ENCODE measurements at places on chromosomes 4 and X.

DNA sequence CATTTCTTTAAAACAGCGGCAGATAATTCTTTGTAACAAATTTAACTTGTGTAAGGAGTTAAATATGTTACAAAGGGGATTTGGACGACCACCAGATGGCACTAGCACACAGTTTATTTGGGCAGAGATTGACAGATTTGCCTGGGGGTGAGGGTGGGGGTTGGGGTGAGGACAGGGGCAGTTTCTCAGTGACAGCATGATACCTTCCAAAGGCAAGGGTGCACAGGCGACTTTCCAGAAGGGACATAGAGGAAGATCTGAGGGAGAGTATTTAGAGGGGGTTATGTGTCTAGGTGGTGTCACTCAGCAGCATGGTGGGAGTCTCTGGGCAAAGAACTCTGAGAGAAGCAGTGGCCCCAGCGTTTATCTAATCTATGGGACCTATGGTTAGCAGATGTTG lies 9.6 kb upstream of the TMA16 start:
- DNase-seq: peak; percentile 88

- peak; percentile 5 for DNase-seq
Measured at GRCh38 chr4:175405961-175406360, 406.1 kb downstream of the GPM6A start.

DNA sequence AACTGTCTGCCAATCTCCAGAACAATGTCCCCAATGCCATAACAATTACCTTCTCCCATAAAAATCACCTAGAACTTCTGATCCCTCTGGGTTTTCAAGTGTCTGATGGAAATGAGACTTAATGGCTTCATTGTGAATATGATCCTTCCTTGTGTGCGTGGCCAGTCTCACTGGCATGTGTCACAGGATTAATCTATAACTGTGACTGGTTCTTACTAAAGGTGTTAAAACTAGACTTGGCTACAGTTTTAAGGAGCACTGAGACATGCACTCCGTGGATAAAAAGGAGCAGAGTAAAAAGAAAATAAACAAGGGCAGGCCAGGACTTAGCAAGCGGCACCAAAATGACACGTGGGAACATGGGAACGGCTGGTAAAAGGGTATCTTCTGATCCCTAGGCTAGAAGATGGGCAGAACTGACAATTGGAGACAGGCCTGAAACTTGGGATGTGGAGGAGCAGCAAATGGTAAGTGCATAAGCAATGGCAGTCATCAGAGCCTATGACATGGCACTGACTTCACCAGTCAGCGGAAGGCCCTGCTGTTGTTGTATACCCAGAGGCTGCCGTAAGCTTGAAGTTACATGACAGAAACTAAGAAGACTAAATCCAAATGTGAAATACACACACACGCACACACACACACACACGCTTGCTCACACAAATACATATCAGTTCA lies 256.6 kb upstream of the NOCT start:
- no peak for DNase-seq

- no peak for DNase-seq
Measured at GRCh38 chr4:77911842-77912450, 49.3 kb downstream of the MRPL1 start.

GRCh38 chr4:79404666-79405065 lies 3.4 kb downstream of the GK2 start:
- peak; percentile 22 for DNase-seq

- DNase-seq: peak; percentile 32
Measured at GRCh38 chr4:131427000-131427399, 1722.1 kb upstream of the PCDH10 start.

GRCh38 chrX:151085207-151085606 lies 91.2 kb upstream of the GPR50 start:
- no peak for DNase-seq

DNA sequence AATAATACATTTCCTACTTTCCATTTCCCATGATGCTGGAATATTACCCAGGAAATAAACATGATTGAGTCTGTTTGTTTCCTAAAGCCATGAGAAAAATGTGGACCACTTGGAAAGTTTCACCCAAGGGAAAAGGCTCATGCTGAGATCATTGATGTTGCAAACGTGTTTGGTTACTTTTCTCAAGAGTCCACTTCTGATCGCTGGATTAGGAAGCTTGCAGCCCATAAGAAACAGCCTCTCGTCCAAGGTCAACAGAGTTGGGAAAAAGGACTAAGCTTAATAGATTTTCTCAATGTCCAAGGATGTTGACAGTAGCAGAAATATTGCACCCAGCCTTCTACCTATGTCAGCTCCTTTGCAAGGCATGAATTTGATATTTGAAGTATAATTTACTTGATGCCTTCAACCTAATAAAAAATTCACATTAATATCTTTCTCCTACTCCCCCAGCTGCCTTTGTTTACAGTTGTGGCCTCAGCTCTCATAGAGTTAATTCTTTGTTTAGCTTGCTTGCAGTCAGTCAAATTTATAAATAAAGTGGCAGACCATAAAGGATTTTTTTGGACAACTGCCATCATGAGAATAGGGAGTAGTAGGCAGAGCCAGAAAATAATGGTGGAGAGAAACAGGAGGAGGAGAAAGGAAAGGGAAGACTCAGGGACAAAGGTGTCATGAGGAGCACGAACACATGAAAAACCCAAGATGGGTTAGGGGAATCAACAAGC lies 65.6 kb upstream of the BLTP1 start:
- no peak for DNase-seq

DNA sequence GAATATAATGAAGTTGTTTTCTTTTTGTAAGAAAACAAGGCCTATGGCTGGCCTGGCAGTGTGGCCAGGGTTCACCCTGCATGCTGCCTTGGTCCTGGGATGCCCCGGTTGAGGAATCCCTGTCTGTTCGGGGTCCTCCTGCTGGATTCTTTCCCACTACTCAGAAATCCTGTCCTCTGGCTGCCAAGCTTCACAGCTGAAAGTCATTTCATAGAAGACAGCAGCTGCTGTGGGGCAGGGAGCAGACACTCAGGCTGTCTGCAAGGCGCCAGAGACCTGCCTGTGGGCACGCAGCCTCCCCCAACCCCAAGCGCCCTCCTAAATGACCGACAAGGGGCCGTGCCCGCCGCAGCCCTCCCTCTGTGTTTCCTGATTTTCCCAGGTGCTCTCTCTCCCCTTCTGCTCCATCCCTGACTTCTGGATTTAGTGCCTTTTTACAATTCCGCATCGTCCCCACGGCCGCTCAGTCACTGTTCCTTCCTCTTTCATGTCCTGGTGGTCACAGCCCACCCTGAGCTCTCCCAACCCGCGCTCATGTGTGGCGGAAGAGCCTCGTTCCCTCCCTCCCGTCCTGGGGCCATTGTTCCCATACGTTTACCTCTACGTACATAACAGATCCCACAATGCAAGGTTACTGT lies 27.5 kb downstream of the ZFYVE28 start:
- DNase-seq: no peak

GRCh38 chr4:39319676-39320075 lies 46.5 kb downstream of the RFC1 start:
- peak; percentile 20 for DNase-seq

DNA sequence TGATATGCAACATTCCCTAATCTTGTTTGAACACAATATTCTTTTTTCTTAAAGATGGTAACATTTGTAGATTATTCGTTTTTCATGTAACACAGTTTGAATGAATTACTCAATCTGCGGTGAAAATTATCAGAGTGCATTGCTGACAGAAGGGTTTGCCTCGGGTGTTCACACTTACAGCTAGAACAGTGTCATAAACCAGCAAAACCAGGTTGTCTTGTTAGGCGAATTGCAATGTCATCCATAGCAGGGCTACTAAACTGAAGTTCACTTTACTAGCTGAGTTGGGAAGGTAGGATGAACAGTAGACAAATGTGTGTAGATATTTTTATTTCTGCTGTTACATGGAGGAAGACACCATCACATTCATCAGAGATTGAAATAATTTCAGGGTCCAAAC lies 98.9 kb downstream of the SLC39A8 start:
- DNase-seq: no peak

DNA sequence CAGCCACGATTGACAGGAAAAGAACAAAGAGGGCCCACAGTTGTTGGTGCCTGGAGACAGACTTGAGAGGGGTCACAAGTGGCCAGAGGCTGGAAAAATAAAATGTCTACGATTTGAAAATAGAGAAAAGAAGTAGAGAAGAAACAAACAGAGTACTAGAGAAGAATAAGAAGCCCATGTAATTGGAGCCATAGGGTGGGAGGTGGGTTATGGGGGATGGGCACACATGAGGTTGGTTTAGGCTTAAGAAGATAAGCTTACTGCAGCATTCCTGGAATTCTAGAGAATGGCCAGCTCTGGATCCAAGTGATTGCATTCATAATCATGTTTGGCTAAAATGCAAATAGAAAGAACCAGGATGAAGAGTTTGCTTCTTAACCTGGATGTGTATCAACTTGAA lies 210.7 kb downstream of the MAML3 start:
- peak; percentile 82 for DNase-seq

GRCh38 chr4:146288193-146288592 lies 73.9 kb downstream of the REELD1 start:
- no peak for DNase-seq

- no peak for DNase-seq
Measured at GRCh38 chr4:169361756-169362155, 91.0 kb upstream of the SH3RF1 start.

GRCh38 chr4:8819473-8820177 lies 52.0 kb downstream of the HMX1 start:
- DNase-seq: no peak

DNA sequence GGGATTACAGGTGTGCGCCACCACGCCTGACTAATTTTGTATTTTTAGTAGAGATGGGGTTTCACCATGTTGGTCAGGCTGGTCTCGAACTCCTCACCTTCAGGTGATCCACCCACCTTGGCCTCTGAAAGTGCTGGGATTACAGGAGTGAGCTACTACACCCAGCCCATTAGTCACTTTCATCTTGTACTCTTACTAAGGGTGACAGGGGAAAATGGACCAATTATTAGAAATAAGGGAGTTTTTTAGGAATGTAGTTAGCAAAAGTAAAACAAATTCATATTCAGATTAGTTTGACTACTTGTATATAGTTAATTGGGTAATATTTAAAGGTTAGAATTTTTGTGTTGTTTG lies 26.1 kb downstream of the SMARCA5 start:
- no peak for DNase-seq

- peak; percentile 19 for DNase-seq
Measured at GRCh38 chrX:37995428-37995827, 10.9 kb upstream of the SYTL5 start.

GRCh38 chr4:186067757-186068385 lies 1.1 kb upstream of the TLR3 start:
- DNase-seq: peak; percentile 87

DNA sequence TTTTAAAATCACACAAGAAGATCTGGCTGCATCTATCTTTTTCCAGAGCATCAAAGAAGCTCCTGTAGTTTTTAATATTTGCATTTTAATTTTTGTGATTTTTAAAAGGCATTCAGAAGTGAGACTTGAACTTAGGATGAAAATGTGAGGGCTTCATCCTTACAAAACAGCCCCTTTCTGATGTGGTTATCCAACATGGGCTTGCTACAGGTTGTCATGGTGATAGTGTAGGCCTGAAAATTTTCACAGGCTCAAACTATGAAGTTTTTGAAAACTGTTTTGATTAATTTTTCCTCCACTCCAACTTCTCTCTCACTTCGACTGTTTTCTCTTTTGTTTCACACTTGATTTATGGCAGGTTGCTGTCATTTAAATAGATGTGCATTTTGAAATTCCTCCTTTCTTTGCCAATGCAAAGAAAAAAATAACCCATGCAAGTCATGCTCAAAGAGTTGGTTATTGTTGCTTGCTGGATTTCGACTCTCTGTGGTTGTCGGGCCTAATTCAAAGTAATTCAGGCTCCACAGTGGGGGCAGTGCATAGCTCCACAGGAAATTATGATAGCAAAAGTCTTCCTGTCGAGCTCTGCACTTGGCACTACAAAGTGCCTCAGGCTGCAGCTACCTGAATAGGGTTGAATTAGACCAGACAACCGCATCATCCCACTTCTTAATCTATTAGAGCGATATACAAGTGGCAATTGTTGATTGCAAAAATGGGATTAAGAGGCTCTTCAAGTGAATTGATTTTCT lies 201.0 kb upstream of the GPR101 start:
- no peak for DNase-seq

GRCh38 chr4:42655269-42655637 lies 1.7 kb downstream of the ATP8A1 start:
- DNase-seq: peak; percentile 47

DNA sequence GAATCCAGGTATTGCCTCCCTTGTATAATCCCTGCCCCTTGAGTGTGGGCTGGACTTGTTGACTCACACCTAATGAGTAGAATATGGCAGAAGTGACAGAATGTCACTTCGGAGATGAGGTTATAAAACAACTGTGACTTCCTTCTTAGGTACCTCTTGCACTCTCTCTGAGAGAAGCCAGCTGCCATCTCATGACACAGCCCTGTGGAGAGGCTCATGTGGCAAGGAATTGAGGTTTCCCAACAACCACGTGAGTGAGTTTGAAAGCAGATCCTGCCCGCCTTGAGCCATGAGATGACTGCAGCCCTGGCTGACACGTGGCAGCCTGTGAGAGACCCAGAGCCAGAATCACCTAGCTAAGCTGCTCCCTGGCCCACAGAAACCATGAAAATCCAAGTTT lies 13.5 kb downstream of the ASB11 start:
- peak; percentile 38 for DNase-seq

GRCh38 chrX:148043271-148043855 lies 62.2 kb downstream of the FMR1NB start:
- no peak for DNase-seq

DNA sequence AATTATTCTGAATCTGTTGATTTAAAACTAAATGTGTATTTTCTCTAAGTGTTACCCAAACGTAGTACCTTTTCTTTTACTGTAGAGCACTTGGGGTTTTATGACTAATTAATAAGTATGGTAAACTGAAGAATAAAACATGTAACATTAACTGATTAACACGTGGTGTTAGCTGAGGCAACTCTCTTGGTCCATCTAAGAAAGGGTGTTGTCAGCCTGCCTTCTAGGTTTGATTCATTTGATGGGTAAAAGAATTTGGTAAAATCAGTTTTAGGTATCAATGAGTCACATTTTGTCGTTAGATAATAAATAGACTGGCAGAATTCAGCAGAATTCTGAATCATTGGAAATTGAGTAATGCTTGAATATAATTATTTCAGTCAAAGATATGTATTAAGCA lies 99.7 kb downstream of the AFF1 start:
- no peak for DNase-seq

- peak; percentile 52 for DNase-seq
Measured at GRCh38 chr4:99574530-99575324, at the start of gene MTTP. Gene MTTP (plus strand): TSS chr4:99574824. CDS start chr4:99574910, 86 bp downstream.

- DNase-seq: peak; percentile 76
Measured at GRCh38 chr4:139015948-139016471, 429 bp downstream of the NOCT start.

Measured in OCI-M1 (cell line).